ENCODE measurements at places on chromosomes 11 and 22.

GRCh38 chr11:9787260-9787659 lies 123.4 kb downstream of the SWAP70 start:
- DNase-seq, result no peak

DNA sequence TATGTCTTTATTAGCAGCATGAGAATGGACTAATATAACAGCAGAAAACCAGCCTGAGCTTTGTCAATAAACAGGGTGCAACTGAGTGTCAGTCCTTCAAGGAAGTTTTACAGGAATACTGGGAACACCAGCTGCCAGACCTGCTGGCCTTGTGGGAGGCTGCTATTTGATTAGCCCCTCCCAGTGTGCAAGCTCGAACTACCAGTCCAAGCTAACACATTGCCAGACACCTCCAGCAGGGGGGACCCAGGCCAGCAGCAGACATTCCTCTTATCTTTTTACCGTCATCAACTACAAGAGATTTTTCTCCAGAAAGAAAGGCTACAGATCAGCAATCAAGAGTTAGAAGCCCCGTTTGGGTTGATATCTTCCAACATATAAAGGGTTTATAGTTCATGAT lies 942.8 kb upstream of the TENM4 start:
- no peak for DNase-seq

GRCh38 chr22:27810609-27811151 lies 9.1 kb upstream of the MN1 start:
- DNase-seq, result peak; percentile 82

GRCh38 chr11:15526032-15526431 lies 411.3 kb downstream of the INSC start:
- no peak for DNase-seq

GRCh38 chr11:32316232-32316631 lies 119.1 kb downstream of the WT1 start:
- DNase-seq, result no peak

DNA sequence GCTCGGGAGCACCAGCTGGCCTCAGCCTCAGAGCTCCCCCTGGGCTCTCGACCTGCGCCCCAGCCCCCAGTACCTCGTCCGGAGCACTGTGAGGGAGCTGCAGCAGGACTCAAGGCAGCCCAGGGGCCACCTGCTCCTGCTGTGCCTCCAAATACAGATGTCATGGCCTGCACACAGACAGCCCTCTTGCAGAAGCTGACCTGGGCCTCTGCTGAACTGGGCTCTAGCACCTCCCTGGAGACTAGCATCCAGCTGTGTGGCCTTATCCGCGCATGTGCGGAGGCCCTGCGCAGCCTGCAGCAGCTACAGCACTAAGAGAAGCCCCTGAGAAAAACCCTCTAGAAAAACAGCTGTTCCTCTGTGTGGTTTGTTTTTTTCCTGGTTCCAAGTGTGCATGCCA lies 918 bp upstream of the FAM89B start:
- DNase-seq, result no peak

GRCh38 chr11:28545536-28545935 lies 437.3 kb downstream of the METTL15 start:
- DNase-seq, result no peak

- DNase-seq, result no peak
Measured at GRCh38 chr11:8763070-8763685, 80.6 kb downstream of the RPL27A start.

DNA sequence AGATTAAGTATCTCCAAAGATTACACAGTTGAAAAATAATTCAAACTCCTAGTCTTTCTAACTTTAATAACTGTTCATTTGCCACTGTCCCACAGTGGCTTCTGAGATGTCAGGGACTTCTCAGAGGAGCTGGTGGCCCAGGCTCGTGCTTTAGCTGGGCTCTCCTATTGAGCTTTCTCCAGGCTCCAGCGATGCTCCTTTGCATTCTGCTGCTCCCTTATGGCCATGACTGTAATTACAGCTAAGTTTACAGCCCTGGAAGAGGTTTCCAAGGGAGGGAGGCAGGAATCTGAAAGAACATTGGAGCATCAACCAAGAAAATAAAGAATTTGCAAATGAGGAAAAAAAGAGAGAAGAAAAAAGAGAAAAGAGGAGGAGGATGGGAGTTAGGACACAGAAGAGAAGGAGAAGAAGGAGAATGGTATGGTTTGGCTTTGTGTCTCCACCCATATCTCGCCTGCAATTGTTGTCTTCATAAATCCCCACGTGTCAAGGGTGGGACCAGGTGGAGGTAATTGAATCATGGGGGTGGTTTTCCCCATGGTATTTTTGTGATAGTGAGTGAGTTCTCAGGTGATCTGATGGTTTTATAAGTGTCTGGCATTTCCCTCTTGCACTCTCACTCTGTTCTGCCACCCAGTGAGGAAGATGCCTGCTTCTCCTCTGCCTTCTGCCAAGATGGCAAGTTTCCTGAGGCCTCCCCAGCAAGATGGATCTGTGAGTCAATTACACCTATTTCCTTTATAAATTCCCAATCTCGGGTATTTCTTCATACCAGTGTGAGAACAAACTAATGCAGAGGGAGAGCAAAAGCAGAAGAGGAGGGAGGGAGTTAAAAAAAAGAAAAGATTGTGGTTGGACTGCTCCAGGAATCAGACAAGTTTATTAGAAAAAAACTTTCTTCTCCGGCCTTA lies 857.0 kb downstream of the KCNA4 start:
- DNase-seq, result no peak

DNA sequence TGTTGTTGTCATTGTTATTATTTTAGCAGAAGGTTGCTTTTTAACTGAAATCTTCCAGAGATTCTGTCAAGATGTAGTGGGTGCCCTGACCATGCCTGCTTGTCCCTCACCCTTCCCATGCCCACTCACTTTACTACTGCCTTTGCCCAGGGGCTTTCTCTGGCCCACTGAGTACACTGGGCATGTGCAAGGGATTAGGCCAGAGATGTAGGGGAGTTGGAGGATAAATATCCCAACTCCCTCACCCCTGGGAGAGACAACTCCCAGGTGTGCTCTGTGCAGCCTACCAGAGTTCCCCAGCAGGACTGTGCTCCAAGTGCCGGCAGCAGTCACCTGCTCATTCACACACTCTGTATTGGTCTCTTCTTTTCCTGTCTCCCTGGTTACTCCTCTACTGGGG lies 559.1 kb downstream of the MIAT start:
- no peak for DNase-seq

DNA sequence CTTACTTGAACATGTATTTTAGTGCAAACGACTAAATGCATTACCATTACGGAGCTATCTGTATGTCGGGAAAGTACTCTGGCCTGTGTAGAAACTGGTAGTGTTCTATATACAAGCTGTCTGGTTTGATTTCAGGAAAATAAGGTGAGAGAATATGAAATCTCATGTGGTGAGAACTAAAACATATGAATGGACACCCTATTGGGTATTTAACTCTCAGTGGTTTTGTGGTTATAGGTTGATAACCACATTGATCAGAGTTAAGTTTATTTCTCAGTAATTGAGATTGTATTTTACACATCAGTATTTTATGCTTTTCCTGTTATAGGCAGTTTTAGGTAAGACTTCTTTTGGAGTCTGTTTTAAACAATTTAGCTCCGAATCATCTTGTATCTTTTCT lies 10.4 kb downstream of the ANO5 start:
- no peak for DNase-seq

DNA sequence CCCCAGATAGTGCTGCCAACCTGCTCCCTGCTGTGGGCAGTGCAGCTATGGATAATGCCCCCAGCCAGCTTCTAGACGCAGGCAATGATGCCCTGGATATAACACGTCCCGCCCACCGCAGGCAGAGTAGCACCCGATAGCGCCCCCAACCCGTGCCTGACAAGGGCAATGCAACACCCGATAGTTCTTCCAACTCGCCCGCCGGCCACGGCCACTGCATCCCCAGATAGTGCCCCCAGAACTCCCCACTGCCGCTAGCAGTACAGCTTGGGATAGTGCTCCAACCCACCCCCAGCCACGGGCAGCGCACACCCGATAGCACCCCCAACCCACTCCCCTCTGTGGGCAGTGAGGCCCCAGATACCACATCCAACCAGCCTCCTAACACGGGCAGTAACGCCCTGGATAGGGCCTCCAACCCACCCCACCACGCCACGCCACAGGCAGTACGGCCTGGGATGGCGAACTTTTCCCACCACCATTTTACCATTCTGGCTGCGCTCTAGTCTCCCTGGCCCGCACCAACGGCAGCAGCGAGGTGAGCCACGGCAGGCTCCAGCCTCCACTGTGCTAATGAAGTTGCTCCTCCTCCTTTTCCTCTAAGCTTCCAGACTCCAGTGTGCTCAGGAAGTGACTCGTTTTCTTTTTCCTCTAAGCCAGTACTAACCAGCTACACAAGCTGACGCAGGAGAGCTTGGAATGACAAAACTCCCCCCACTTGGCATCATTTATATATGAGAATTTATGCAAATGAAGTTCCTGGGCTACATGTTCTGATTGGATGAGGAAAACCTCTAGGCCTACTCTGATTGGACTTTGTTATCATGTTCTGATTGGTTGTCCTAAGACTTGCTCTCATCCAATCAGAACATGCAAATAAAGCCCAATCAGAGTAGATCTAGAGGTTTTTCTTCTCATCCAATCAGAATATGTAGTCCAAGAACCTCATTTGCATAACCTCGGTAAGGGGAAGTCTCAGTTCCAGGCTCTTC lies 3.0 kb upstream of the RFPL3 start:
- DNase-seq, result no peak

DNA sequence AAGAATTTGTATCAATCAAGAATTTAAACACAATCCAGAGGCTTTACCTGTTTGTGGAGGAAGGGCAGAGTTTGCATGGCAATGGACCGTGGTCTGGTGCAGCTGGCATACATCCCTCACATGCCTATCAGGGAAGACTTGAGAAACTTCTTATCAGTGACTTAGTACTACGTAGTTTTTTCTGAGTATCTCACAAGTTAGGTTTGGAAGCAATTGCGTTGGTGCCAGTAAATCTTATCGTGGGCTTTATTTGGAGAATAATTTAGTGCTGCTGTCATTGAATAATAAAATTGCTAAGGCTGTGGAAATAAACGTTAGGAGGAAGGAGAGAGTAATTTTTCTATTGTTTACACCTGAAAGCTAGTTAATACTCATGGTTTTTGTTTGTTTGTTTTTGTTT lies 72.3 kb downstream of the PRMT3 start:
- no peak for DNase-seq

GRCh38 chr11:73154178-73154577 lies 12.1 kb upstream of the FCHSD2 start:
- DNase-seq, result no peak

- DNase-seq, result no peak
Measured at GRCh38 chr22:24115247-24116207, 65.8 kb upstream of the SUSD2 start.

DNA sequence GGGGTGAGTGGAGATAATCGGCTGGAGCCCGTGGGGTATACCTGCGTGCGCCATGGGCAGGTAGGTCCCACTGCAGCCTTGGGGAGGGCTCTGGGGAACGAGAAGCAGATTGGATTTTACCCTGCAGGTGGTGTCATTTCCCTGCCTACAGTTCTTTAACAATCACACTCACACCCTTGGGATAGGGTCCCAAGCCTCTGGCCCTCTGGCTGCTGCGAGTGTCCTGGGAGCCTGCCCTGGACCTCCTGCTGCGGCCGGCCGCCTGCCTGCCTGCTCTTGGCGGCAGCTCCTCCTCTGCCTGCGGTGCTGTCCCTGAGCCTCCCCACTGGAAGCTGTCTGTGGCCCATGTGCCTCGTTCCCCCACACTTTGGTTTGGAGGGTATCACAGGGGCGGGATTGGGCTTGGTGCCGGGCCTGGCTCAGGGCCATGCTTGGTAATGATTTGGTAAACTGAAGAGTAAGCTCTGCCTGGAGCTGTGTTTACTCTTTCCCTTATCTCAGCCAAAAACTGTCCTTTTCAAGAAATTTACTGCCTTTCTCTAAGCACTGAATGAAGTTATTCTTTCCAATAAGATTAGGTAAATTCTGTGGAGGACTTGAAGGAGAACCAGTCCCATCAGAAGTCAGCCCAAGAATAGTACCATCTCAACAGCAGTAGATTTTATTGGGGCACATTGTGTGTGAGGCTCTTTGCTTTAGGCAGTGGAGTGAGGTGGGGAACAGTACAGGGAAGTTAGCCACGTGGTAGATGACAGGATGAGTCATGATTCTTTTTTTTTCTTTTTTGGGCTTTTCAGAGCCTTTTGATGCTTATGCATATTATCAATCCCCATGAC lies 53.7 kb downstream of the TBC1D22A start:
- no peak for DNase-seq

DNA sequence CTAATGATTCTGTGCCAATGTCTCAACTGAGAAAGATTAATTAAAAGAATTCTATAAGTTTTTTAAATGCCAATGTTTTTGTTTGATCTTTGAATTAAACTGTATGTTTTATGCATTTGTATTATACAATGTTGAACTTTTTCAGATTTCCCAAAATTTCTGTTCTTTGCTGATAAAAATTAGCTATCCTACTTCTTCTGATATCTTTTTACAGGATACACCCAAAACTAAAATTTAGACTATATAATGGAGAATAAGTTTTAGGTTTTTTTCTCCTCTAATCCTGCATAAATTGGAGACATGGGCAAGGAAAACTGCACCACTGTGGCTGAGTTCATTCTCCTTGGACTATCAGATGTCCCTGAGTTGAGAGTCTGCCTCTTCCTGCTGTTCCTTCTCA lies at the start of gene OR5L2:
OR5L2 (plus strand) TSS at position 301 of the 400 bp plus-strand sequence; CDS start at position 301, 0 bp downstream.
- no peak for DNase-seq

DNA sequence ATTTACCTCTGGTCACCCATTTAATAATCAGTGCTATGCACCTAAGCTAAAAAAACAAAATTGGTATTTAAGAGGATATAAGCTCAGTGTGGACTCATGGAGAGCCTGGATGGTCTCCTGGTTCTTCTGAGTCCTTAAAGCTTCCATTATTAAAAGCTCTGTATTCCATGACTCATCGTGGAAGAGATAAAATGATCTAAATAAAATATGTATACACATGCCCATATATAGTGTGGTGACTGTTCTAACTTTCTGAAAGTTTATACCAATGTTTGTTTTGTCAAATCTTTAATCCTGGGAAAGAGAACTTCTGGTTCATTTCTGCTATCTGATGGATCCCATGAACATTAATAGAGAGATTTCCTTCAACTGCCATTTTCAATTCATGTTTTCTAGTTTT lies 375.9 kb downstream of the GUCY1A2 start:
- no peak for DNase-seq

DNA sequence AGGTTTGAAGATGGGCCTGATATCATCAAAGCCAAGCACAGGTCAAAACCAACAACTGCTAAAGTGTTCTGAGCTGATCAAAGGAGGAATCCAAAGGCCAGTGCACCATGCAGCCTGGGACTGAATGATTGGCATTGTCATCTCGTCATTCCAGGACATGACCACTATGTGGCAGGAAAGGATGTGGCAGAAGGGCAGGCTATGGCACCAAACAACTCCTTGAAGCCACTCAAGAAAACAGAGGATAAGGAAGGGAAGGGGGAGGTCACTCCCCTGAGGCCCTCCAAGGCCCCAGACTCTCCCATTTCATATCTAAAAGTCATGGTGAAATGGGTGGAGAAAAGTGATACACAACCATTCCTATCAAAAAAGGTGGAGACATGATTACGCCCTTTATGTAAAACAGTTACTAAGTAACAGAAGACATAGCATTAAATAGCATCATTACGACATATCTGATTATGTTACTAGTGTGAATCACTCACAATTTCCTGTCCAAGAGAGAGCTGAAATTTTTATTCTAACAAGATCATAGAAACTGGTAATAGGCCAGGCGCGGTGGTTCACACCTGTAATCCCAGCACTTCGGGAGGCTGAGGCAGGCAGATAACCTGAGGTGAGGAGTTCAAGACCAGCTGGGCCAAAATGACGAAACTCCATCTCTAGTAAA lies 49.3 kb downstream of the AHNAK start:
- no peak for DNase-seq

Data from right forelimb (tissue), 1 donor.